ENCODE measurements at places on chromosomes 2 and 18. TPM values are rescaled to one million over a fixed set of nuclear protein-coding genes. Genes with fewer than 3 reads are reported as not detected.

DNA sequence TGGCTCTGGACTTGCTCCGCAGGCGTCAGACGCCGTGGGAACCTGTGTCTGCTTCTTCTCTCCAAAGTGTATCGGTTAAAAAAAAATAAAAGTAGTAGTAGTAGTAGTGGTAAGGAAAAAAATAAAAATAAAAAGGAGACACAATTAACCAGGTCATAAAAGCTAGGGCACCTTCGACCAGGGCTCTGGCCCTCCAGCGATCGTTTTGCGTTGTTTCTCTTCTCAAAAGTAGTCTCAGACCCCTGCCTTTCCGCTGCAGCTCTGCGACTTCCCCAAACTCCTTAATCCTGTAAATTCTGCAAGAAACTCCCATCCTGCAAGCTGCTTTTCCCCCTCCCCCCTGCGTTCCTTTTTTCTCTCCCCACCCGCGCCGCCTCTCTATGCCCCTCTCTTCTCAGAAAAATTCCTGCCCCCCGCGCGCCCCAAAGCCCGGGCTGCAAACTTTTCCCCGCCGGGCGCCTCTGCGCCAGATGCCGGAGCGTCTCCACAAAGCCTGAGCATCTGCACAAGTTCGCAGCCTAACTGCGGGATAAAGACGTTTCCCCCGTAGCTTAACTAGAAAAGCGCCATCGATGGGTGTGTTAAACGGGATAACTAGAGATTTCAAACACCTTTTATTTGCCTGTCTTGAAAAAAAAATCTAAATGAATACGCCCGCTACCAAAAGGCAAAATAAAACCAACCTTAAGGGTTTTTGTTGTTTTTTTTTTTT lies 1.8 kb upstream of the SALL3 start:
- no peak for DNase-seq

GRCh38 chr2:37671816-37672103 lies 318 bp upstream of the CDC42EP3 start:
- no peak for DNase-seq

GRCh38 chr2:216792222-216793021 lies 67.4 kb downstream of the TNP1 start:
- DNase-seq: no peak

DNA sequence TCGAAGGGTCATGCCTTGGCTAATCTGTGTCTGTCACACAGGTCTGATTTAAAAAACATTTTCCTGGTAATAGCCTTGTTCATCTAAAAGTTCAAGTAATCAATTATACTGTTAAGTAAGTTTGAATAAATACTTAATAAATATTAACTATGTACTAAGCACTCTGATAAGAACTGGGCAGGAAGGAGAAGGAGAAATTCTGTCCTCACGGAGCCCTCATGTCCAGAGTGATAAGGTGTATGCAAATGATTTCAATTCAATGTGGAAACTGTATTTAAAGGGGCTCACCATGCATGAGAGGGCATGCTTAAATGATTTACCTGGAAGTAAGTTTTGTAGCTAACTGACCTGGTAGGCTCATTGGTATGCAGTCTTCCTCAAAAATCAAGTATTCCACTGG lies 94.0 kb upstream of the LYPD6 start:
- no peak for DNase-seq

DNA sequence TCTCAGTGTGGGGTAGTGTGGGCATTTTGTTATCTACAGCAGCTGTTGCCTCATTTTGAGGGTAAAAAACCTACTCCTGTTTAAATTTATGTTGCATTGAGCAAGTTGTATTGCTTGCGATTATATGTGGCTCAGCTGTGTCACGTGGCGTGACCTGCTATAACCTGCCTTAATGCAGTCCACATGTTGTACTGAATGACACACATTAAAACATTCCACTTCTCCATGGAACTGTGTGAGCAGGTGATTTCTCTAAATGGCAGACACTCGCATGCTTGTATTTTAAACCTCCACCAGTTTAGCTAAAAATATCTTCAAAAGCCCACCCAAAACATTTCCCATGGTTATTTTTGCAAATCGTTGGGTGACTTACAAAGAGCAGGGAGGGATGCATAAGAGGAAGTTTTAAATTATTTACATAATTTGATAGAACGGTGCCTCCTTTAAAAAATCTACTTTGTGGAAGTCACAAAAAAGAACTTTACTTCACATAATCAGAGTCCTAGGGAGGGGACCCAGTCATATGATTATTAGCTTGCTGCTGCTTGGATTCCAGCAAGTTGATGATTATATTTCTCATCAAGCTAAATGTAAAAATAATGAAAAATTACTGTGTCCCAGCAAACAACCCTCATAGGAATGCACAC lies 163.3 kb upstream of the ZEB2 start:
- no peak for DNase-seq

DNA sequence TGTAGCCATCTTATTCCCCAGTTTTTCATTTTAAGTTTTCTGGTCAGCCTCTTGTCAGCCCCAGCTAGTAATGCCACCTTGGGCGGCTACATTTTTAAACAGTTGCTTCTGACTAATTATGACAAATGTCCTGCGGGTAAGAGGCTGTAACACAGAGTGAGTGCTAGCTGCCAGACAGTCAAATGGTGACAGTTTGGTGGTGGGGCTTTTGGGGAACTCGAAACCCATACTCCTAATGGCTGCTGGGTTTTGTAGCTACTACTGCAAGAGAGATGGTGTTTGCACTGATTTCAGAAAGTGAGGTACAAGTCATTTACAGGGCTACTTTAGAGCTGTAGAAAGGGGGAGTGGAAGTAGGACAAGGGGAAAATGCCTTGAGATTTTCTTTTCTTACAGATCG lies 48.2 kb downstream of the ZCCHC2 start:
- DNase-seq: no peak

GRCh38 chr2:181022652-181023051 lies 42.2 kb downstream of the UBE2E3 start:
- DNase-seq: no peak

DNA sequence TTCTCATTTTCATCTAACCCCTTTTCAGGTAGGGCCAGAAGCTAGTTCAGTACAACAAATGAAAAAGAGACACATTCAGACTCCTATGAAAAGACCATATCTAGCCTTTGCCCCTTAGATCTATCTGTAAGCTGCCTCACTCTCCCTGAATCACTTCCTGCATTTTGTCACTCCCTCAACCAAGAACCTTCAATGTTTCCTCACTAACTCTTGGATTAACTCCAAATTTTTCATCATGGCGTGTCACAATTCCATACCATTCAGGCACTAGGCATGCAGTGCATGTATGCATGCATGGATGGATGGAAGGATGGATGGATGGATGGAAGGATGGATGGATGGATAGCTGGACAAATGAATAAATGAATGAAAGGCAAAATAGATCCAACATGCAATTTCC lies 356.9 kb downstream of the TNS1 start:
- no peak for DNase-seq

DNA sequence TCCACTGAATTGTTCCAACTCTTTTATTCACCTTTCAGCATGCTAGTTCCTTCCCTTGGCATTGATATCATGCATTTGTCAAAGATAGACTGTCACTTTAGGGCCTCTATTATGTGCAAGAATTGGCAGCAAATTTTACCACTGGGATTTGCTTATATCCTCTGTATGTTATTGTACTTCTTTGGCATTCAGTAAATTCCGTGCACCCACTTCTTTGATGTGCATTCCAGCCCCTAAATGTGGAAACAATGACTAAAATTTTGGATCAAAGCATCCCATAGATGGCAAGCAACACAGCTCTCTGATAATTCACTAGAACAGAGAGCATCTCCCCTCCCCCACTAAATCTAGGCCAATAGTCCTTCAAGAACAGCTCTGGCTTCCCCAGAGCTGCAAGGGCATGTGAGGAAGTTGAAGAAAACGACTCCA lies 399.0 kb upstream of the HNRNPA3 start:
- DNase-seq: no peak

DNA sequence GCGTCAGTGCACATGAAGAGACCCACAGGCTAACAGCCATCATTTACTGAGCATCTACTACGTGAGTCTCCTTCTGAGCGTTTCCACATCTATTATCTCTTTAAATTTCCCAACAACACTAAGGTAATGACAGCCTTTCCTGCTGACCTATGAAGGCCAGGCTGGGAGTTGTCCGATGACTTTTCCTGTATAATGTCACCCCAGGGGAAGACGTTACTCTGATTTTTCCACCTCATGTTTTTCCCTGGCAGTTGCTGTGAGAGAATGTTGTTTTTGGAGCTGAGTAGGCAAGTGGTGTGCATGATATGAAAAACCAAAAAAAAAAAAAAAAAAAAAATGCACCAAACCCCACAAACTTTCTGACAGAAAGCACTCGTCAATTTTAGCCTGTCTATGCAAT lies 207.6 kb downstream of the SLC8A1 start:
- no peak for DNase-seq

DNA sequence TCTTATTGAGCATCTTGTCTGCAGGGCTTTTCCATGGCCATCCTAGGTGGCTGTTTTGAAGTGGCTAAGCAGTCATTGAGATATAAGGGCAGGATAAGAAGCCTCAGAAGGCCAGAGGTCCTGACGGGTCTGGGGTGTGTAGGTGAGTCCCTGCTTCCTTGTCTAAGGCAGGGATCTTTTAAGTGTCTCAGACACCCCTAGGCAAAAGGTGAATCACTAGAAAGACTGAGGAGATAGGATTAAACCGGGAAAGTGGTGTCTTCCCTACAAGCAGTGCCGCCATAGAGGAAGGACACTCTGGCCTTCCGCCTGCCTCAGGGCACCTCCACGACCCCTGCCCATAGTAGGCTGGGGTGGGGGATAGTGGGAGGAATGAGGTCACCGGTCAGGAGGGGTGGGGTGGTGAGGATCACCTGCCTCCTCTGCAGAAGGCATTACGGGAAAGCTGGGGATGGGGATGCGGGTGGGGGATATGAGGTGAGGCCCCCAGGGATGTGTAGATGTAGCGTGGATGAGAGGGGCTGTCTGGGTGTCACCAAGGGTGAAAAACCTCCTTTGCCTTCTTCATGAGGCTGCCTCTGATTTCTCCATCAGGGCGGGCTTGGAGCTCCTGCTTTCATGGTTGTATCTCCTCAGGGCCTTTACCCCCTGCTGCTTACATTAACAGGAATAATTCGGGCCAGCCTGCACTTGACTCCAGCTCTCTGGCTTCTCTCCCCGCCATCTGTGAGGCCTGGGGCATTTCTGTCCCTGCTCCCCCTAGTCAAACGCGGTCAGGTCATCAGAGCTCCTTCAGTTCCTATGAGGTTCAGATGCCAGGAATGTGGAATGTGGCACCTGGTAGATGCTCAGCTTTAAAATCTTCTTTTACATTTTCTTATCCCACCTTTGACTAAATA lies 244.0 kb downstream of the DYSF start:
- no peak for DNase-seq

- DNase-seq: no peak
These were observed 391.6 kb downstream of the NBAS start for GRCh38 chr2:15169326-15170069.

GRCh38 chr18:13231151-13231550 lies 12.6 kb downstream of the LDLRAD4 start:
- DNase-seq: no peak

DNA sequence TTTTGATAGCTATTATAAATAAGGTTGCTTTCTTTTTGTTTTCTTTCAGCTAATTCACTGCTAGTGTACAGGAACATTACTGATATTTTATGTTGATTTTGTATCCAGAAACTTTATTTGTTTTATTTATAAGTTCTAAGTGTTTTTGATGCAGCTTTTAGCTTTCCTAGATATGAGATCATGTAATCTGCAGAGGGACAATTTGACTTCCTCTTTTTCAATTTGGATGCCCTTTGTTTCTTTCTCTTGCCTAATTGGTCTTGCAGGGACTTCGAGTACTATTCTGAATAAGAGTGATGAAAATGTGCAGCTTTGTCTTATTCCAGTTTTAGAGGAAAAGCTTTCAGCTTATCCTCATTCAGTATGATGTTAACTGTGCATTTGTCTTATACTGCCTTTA lies 643.4 kb upstream of the CDH2 start:
- no peak for DNase-seq

DNA sequence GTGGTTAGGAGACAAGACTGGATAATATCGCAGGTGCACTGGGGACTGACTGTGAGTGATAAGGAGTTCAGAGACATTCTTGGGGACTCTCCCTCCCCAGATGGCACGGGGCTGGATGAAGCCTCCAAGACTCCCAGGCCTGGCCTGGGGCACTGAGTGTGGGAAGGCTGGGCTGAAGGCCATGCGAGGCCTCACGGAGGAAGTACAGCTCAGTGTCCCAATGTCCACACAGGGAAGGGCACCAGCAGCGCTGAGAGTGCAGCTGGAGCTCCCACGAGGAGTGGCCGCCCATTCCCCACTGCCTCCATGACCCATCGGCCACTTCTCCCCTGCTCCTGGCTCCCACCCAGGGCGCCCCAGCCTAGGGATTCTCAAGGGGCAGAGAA lies 6.5 kb downstream of the MFSD2B start:
- no peak for DNase-seq

- no peak for DNase-seq
These were observed 13.6 kb upstream of the LIPG start for GRCh38 chr18:49548229-49548636.

DNA sequence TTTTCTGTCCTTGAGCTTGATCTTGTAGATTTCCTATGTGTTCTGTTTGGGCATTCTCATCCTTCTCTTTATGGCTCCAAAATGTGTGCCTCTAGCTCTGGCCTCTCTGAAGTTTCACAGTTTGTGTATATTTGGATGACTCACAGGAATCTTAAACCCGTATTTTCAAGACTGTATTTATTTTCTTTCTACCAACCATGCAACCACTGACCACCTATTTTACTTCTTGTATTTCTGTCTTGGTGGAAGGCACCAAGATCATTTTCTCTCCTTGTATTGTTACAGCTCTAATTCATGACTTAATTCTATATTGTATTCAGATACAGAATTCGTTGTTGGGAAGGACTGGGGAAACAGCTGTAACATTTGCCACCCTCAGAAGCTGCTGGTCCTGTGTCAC lies 39.5 kb downstream of the ACSL3 start:
- no peak for DNase-seq

DNA sequence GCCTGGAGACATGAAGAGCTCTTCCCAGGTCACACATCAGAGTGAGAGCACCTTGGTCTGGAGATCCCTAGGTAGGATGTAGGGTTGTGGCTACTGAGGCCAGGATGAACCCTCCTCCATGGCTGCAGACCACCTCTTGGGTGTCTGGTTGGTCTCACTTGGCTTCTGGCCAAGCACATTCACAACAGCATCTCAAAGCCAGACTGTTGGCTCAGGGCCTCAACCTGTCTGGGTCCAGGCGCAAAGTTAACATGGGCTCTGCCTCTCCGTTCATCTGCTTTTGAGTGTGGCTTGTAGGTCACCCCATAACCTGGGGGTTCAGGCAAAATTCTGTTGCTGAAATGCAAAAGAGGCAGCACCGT lies 40.1 kb downstream of the RHOB start:
- no peak for DNase-seq

GRCh38 chr2:64908406-64908805 lies 80.8 kb upstream of the SLC1A4 start:
- no peak for DNase-seq

GRCh38 chr18:68796936-68797690 lies 767 bp upstream of the CCDC102B start:
- DNase-seq: no peak

The FOXD4L1 gene
- polyA plus RNA-seq: 1.6 TPM

The ASIC4 gene
- 0.47 TPM for polyA plus RNA-seq

The CASP8 gene
- polyA plus RNA-seq: 6.6 TPM

The UGT1A4 gene
- not detected for polyA plus RNA-seq

The LINC00305 gene
- not detected for polyA plus RNA-seq

The CD8B2 gene
- polyA plus RNA-seq: 0.04 TPM

The ERCC3 gene
- 41.5 TPM for polyA plus RNA-seq
